ENCODE measurements at places on chromosomes 2 and 18.

DNA sequence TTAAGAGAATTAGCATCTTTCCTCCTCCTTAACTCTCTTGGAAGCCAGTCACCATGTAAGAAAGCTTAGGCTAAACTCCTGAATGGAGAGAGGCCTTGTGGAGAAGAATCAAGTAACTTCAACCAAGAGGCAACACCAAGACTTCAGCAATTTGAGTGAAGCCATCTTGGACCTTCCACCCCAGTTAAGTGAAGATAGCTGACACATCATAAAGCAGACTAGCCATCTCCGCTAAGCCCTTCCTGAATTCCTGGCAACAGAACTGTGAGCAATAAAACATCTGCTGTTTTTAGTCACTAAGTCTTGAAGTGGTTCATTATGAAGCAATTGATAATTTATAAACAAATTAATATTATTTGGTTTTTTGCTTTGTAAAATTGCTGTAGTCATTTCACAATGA is 1.5 kb upstream of the ZNF397 start:
- no peak for DNase-seq

DNA sequence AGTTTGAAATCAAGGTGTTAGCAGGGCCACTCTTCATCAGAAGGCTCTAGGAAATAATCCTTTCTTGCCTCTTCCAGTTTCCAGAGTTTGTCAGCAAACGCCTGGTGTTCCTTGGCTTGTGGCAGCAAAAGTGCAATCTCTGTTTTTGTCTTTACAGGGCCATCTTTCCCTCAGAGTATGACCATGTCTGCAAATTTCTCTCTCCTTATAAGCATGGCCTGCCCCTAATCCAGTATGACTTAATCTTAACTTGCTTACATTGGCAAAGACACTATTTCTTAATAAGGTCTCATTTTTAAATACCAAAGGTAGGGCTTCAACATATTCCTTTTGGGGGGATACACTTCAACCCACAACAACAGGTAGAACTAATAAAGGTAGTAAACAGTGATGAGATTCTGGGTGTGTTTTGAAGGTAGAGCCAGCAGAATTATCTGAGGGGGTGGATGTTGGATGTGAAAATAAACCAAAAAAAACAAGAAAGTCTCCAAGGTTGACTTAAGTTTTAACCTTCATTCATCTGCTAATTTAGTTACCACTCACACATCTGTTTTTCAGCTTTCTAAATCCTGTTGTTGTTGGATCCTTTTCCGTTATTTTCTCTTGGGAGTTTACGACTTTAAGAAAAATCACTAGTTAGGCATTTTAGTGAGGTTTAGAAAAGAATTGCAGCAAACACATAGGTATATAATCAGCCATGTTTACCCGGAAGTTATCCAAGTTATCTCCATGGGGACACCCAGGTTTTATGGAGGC is 234.4 kb upstream of the FIGN start:
- no peak for DNase-seq

- DNase-seq, result no peak
Observed at GRCh38 chr2:168392024-168392423, 64.0 kb upstream of the CERS6 start.

GRCh38 chr2:181264001-181264400 is 193.2 kb upstream of the ITGA4 start:
- no peak for DNase-seq

GRCh38 chr2:233248999-233249398 is 2.5 kb upstream of the ATG16L1 start:
- no peak for DNase-seq

DNA sequence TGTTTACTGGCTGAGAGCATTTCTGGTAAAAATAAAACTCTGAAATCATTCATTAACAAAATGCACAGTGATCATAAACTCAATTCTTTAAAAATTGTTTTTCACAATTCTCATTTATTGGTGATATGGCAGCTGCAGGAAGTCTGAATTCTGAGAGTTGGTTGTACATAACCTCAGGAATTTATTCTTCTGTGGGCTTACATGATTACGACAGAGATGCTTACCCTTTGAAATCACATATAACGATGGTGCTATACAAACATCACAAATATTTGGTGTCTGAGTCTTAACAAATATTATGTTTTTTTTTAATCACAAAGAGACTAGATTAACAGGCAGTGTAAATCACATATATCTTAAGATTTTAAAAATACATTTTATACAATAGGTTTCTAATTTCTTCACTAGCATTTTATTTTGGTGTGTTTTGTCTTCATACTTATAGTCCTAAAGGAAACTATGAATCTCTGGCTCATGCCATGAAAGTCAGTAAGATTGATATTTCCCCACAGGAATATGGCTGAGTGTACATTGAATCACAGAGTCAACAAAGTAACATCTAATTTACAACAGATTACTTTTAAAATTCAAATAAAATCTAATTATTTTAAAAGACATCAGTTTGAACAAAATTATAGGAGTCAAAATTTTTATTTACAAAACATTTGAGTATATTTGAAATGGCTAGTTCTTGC is 318.8 kb upstream of the THUMPD2 start:
- no peak for DNase-seq

GRCh38 chr2:51079945-51080344 is 48.0 kb upstream of the NRXN1 start:
- no peak for DNase-seq

GRCh38 chr2:19848029-19848750 is 53.6 kb downstream of the TTC32 start:
- no peak for DNase-seq

GRCh38 chr18:54086046-54086802 is 138.2 kb downstream of the MBD2 start:
- no peak for DNase-seq

DNA sequence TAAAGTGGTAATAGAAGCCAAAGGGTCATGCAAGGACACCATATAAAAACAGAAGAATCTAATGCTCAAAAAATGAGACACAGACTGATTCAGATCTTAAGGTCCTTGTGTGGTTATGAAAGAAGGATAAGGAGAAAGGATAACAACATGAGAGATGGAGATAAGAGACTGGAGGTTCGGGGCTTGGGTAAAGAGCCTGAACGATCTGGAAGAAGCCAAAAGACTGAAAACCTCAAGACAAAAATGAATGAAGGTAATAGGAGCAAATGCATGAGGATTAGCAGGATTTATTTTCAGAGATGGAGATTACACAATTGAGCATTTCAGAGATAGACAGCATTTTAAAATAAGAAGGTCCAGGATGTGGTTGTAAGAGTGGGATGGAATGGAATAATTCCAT is 26.1 kb downstream of the STK17B start:
- no peak for DNase-seq

GRCh38 chr2:204150721-204151120 is 214.2 kb downstream of the ICOS start:
- DNase-seq, result no peak

- no peak for DNase-seq
Observed at GRCh38 chr2:172639823-172640222, 83.9 kb downstream of the PDK1 start.

GRCh38 chr18:44396550-44396949 is 284.1 kb upstream of the SETBP1 start:
- no peak for DNase-seq

- no peak for DNase-seq
Observed at GRCh38 chr2:39490586-39490985, 53.5 kb upstream of the MAP4K3 start.

GRCh38 chr2:134108113-134108512 is 145.8 kb upstream of the MGAT5 start:
- DNase-seq, result no peak

GRCh38 chr2:178827739-178828485 is 20.7 kb upstream of the TTN start:
- no peak for DNase-seq

DNA sequence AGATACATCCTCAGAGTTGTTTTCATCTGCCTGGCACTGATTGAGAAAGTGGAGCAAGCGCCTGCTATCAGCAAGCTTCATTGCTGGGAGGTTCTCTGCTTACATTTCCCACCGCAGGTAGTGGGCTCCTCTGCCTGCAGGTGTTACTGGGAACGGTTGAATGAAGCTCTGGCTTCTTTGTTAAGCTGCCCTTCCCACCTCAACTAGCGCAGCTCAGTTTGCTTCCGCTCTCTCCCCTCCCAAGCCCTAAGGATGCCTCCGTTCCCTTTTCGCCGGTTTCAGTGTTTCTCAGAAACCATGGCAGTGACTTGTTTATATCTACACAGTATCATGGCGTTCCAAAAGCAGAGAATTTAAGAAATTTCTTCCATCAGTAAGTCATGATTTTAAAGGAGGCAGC is 72.2 kb upstream of the B3GNT7 start:
- DNase-seq, result no peak

GRCh38 chr2:118812552-118812951 is 34.9 kb downstream of the EN1 start:
- DNase-seq, result no peak

DNA sequence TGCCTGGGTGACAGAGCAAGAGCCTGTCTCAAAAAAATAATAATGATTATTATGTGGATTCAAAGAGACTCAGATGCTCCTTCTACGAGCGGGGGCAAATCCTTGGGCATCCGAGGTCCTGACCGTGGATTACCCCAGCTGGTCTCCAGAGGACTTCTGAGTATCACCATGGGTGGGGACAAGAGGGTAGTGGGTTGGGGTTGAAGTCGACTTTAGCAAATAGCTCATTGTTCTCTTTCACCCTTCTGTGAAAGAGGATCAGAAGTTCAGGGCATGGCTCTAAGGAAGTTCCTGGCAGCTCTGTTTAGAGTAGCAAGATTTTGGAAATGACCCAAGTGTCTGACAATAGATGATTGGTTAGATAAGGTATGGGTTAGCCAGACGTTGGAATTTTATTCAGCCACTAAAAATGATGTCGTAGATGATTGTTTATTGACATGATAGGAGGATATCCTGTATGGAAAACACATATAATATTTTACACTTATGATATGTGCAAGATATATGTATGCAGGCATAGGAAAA is 59.0 kb upstream of the SPRED2 start:
- no peak for DNase-seq

DNA sequence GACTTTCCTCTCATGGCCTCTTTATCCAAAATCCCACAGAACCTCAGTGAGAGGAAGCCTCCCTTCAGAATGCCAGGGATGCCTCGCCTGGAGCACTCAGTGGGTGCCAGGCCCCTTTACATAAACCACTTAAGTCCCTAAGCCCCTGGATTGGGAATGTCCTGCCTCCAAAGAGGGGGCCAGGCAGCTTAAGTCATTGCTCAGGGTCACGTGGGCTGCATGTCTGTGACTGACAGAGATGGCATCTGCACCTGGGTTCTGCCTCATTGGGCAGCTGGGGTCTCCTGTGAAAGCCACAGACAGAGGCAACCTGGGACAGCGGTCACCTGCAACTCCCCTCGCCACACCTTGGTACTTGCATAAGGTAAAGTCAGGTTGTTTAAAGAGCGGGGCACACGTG is 93.5 kb downstream of the MYT1L start:
- no peak for DNase-seq

DNA sequence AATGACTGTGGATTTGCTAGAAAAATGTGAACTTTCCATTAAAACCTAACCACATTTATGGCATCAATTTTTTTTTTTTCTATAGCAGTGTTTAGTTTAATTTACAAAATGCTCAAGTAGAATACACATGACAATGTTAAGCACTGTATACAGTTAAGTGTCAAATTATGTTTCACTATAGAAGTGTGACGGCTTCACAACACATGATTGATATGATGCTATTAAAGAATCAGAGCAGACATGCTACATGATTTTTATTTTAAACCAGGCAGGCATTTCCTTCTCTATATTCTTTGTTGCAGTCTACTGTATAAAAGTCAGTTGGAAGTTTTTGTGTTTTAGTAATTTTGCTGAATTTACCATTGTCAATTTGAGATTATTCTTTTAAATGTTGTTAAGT is 43.6 kb downstream of the PROKR1 start:
- DNase-seq, result no peak

DNA sequence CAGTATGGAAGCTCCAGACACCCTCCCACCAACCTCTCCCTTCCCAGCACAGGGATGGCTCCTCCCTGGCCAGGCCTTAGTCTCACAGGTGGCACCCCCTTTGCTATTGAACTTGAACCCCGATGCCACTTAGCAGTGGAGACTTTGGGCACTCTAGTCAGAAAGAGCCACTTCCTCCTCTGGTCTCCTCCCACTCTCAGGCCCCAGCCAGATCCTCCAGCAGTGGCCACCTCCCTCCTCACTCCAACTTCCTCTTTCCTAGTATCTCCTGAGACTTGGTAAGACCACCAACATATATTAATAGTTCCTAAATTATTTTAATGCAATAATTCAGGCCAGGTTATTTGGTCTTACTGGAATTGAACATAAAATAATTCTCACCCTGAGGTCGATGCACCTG is 437.2 kb upstream of the ID2 start:
- no peak for DNase-seq

DNA sequence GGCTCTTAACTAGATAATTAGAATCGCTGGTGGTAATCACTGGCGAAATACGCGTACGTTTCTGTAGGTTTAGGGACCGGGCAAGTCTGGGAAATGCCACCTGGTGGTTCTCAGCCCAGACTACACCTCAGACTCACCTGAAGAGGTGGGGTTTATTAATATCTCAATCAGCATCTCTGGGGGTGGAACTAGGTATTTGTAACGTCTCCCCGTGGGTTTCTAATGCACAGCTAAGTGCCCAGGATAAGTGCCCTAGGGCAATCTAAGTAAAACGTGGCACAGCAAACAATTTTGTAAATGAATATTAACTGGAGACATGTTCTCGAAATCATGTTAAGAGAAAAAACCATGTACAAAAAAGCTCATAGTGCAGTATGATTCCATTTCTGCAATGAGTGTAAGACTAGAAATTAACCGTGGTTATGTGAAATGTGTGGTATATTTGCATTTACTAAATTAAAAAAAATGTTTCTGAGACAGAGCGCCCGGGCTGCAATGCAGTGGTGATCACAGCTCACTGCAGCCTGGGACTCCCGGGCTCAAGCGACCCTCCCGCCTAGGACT is 760 bp upstream of the CNOT11 start:
- no peak for DNase-seq

- no peak for DNase-seq
Observed at GRCh38 chr2:66555501-66556324, 120.8 kb downstream of the MEIS1 start.

DNA sequence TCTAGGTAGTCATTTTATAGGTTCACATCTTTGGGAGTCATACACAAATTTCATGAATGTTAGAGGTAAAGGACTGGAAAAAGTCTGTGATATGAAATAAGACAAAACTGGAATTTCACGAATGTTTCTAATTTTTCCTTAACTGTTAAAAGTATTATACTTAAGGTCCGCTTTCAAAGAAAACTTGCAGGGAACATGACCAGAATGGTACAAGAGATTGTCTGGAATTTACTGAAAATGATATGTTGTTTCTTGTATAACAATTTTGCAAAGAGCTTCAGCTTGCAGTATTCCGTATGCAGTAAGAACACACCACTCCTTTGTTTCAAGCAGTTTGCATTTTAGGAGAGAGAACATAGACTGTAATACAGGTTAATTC is 1.6 kb downstream of the DDX1 start:
- DNase-seq, result no peak

Measured in stimulated activated CD8-positive, alpha-beta memory T cell treated with anti-CD3 and anti-CD28 coated beads, Interleukin-15, amount 100 ng/mL, for 48 hours (primary cell).